ENCODE measurements at places on chromosomes 2 and 18. TPM values are rescaled to one million over a fixed set of nuclear protein-coding genes. Genes with fewer than 3 reads are reported as not detected.

- DNase-seq, result no peak
Measured at GRCh38 chr2:75278821-75279379, 79.6 kb upstream of the TACR1 start.

DNA sequence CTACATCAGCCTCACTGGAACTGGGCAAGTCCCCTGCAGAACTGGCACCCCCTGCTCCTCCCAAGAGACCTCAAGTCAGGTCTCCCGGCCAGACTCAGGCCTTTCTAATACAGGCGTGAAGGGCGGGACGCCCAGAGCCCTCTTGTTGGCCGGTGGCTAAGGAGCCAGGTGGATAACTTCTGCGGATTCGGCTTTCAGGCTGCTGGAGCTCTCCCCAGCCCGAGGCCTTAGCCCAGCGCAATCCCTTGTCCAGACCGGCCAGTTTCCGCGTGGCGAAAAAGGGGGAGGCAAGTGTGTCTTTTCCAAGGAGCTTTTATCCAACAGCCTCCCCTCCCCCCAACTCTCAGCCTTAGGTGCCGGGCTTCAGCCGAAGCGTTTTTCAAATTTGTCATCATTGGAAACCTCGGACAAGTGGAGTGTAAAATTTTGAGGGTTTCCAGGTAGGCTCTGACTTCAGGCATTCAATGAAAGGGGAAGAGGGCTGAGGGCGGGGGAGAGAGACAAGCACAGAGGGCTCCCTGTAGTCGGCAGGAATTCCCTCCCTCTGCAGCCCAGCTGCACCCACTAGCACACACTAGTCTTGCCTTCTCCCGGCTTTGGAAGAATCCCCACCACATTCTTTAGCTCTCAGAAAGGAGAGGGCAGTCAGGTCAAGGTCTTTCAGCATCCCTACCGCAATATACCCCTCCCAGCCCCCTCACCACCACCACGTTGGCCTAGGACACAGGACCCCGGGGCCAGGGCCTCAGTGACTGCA lies 9.5 kb upstream of the SATB2 start:
- no peak for DNase-seq

SAG gene
- not detected for total RNA-seq

DNA sequence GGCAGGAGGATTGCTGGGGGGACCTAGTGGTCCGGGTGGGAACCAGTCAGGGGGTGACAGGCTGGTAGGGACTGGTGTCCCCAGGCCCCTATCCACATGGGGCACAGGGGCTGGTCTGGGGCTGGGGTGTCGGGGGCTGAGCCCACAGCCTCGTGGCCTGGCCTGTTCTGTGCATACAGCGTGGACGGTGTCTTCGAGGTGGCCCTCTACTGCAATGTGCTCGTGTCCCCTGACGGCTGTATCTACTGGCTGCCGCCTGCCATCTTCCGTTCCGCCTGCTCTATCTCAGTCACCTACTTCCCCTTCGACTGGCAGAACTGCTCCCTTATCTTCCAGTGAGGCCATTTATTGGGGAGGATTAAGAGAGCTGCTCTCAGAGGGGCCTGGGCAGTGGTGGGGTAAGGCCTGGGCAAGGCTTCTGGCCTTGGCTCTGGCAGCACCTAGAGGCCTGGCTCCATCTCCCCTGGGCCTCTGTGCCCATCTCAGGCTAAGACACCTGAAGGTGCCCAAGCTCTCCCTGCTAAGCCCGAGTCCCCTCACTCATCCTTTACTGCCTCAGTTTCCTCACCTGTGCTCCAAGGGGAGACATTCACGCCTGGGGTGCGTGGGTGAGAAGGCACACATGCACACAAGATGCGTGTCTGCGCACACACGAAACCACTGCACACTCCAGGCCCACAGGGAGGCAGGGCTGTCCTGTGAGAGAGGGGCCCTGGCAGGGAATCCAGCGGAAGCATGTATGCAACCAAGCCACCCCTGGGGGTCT lies 1.9 kb downstream of the CHRNG start:
- no peak for DNase-seq

DNA sequence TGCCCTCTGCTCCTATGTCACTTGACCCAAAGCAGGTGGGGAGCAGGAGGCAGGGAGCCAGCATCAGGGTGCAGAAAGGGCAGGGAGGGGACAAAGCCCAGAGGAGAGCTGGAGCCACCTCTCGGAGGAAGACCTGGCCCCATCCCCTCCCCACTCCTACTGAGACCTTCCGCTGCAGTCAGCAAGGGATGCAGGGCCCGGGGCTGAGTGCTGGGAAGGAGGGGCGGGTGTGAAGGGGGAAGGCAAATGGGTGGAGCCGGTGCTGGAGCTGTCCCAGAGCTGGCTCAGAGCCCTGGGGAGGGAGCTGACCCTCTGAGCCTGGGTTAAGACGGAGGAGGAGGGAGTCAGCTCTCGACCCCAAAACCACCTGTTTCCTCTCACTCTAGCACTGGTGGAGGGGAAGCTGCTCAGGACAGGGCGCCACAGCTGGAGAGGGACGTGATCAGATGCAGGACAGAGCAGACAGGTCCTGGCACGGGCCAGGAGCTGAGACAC lies 33.8 kb downstream of the HS1BP3 start:
- no peak for DNase-seq

ZNF396 gene
- total RNA-seq, result 0.50 TPM

- DNase-seq, result no peak
Measured at GRCh38 chr18:49344096-49344495, 116.3 kb downstream of the DYM start.

PTRHD1 gene
- 31.8 TPM for total RNA-seq

METTL8 gene
- total RNA-seq, result 20.0 TPM

CCDC74A gene
- total RNA-seq, result 3.0 TPM

- no peak for DNase-seq
Measured at GRCh38 chr2:55364189-55365055, 55.2 kb downstream of the CCDC88A start.

- peak; percentile 50 for DNase-seq
Measured at GRCh38 chr2:113273027-113273551, 5.6 kb downstream of the PAX8 start.

- no peak for DNase-seq
Measured at GRCh38 chr2:767440-767839, 90.2 kb upstream of the TMEM18 start.

DNA sequence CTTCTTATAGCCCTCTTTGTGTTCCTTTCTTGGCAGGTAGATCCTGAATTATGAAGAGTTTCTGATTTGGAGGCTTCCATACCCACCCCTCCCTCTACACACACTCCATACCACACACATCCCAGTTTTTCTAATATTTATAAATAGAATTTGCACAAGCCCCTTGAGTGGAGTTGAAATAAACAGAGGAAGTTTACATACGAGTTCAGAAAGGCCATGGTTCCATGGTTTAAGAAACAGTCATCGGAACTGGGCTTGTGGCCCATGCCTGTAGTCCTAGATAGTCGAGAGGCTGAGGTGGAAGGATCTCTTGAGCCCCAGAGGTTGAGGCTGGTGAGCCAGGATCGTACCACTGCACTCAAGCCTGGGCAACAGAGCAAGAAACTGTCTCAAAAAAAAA lies 62.7 kb upstream of the TANC1 start:
- no peak for DNase-seq

DNA sequence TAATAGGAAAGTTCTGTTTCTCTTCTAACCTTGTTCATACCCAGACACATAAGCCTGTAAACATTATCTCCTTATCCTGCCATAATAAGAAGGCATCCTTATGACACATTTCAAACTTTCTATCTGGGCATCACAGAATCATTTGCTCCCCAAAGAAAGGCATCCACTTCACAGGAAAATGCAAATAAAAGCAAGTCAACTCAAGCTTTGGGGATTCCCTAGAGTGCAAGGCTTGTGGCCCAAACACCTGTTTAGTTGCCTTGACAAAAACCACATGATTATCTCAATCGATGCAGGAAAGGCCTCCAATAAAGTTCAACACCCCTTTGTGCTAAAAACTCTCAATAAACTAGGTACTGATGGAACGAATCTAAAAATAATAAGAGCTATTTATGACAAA lies 195.7 kb upstream of the GALNT5 start:
- DNase-seq, result no peak

PTH2R gene
- 0.10 TPM for total RNA-seq

- peak; percentile 22 for DNase-seq
Measured at GRCh38 chr18:63365876-63366212, 1.2 kb downstream of the KDSR start.

- no peak for DNase-seq
Measured at GRCh38 chr2:3325458-3326181, 52.0 kb downstream of the EIPR1 start.

GRCh38 chr2:28620291-28620793 lies 124.5 kb downstream of the PLB1 start:
- no peak for DNase-seq

- DNase-seq, result no peak
Measured at GRCh38 chr2:143144813-143145455, 15.7 kb downstream of the ARHGAP15 start.

DNA sequence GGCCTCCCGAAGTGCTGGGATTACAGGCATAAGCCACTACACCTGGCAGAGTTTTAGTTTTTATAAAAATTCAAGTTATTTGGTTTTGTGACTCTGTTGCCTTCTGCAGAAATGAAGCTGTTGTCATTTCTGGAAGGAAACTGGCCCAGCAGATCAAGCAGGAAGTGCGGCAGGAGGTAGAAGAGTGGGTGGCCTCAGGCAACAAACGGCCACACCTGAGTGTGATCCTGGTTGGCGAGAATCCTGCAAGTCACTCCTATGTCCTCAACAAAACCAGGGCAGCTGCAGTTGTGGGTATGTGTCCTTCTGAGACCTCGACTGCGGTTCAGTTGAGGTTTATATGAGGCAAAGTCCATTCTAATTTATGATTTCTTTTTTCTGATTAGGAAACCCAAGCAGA lies 7.2 kb downstream of the MTHFD2 start:
- peak; percentile 42 for DNase-seq

- DNase-seq, result no peak
Measured at GRCh38 chr2:198053148-198053547, 248.8 kb downstream of the PLCL1 start.

DNA sequence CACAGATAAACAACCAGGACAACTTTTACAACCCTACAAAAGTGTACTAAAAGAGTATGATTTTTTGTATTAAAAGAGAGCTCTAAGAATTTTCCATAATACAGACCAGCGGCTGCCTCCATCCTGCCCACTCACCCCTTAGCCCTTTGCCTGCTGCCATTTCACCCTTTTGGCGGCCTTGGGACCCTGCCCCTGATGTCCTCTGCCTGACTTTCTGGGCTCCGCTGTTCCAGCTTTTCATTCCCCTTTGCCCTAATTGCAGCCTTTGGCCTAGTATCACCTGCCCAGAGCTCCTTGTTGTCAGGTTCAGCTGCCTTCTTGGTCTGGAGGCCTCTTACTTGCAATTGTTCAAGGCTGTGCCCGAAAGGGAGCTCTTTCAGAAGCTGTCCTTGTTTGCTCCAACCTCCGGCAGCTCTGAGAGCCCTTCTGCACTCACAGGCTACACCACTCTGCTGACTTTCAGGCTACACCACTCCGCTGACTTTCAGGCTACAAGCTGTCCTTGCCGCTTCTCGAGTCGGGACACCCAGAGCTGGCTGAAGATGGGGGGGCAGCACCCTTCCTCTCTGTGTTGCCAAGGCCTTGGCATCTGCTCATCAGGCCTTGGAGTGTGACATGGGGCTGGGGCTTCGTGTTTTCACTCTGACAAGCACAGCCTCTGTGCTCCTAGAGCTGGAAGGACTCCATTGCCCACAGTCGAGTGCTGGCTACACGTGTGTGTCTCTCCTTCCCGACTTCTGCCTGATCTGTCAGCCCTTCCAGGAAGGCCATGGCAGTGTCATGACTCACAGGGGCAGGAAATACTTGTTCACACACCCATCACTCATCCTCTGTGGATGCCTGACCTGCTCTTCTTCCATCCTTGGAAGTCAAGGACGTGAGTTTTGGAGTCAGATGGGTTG lies 43.1 kb upstream of the HDAC4 start:
- DNase-seq, result no peak

DNA sequence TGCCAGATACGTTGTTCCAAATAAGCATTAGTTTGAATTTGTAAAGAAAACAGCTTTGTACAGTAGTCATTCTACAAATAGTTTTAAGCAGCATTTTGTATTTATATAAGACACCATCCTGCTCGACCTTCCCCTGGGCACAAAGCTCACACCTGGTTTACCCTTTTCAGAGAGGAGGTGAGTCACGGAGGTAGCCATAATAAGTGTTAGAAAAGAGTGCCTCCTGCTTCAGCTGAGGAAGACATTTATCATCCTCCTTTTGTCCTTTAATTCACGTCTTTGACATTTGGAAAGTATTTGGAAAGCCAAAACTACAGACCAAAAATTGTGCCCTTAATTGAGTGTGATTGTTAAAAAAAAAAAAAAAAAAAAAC lies 6.8 kb downstream of the RAB12 start:
- no peak for DNase-seq

SRD5A2 gene
- not detected for total RNA-seq
